Suppressor macrophage (primary cell): ENCODE measurements at places on chromosomes 11 and 22.
A peak's percentile ranks its signal among the peaks of the same experiment; 100 is the strongest.

GRCh38 chr11:121337078-121337477 lies 44.5 kb downstream of the SC5D start:
- no peak for DNase-seq

DNA sequence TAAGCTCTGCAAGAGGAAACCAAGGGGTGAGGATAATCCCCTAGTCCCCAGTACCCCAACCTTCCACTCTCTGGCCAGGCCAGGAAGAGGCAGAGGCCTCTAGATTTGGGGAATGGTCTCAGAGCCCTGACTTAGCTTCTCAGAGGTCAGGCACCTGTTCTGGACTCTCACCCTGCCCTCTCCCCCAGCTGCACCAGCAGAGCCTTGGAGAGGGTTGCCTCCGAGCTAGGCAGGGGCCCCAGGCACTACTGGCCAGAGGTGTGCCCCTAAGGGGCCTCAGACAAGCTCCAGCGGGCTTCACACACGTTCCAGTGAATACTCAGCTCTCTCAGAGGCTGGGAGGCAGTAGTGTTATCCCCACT lies 8.0 kb downstream of the FREY1 start:
- no peak for DNase-seq

GRCh38 chr11:3341298-3341697 lies 37.6 kb downstream of the ZNF195 start:
- peak; percentile 75 for DNase-seq

- no peak for DNase-seq
Observed at GRCh38 chr11:65801153-65801987, 14.5 kb downstream of the OVOL1 start.

GRCh38 chr11:63908631-63909401 lies 8.1 kb downstream of the RCOR2 start:
- no peak for DNase-seq

DNA sequence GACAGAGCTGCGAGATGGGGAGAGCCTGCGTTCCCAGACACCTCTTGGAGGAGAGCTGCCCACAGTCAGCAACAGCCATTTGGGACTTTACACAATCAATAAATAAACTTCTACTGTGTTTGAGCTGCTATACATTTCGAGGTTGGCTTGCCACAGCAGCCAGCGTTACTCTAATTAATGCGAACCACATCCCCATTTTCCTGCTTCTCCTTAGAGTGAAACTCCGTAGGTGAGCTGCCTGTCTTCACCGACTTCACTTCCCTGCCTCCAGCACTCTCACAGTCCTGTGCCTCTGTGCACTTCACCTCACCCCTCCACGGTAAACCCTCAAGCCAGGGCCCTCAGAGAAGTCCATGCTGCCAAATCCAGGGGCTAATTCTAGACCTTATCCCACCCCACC lies 5.9 kb upstream of the SLC22A12 start:
- no peak for DNase-seq

GRCh38 chr11:34148504-34149165 lies 43.2 kb downstream of the NAT10 start:
- peak; percentile 38 for DNase-seq

- no peak for DNase-seq
Observed at GRCh38 chr22:42793848-42794405, 63.1 kb downstream of the ARFGAP3 start.

- peak; percentile 84 for DNase-seq
Observed at GRCh38 chr22:41197038-41197972, 7.8 kb upstream of the L3MBTL2 start.

- DNase-seq = no peak
Observed at GRCh38 chr11:68692871-68693483, 8.6 kb downstream of the GAL start.

GRCh38 chr22:19652316-19652715 lies 62.0 kb upstream of the SEPTIN5 start:
- DNase-seq = no peak

- DNase-seq = no peak
Observed at GRCh38 chr11:130458410-130458729, 9.9 kb downstream of the ADAMTS15 start.

DNA sequence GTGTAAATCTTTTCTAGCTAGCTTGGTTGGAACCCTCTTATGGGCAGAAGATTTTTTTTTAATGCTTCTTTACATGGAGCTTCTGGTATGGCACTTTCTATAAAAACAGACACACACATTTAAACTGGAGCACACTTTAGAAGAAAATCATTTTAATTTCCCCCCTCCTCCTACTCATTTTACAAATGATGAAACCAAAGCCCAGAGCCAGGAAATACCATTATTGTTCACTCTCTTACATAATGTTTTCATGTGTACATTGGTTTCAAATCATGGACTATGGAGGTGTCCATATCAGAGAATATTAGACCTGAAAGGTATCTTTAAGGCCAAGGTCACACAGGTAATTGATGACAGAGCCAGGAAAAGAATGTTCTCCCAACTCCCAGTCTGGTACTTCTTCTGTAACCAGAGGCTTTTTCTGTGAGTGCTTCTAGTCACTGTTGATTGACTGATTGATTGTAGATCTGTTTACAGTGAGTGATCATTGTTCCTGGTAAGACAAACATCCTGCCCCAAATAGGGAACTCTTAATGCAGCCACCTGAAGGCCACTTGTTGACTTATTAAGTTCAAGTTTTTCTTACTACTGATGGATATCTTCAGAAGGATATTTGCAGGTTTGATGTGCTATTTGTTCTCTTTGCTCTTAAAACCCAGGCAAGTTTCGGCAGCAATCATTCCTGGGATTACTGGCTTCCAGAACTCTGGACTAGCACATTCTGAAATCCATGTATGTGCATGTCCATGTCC lies 26.8 kb upstream of the ME3 start:
- DNase-seq = no peak

DNA sequence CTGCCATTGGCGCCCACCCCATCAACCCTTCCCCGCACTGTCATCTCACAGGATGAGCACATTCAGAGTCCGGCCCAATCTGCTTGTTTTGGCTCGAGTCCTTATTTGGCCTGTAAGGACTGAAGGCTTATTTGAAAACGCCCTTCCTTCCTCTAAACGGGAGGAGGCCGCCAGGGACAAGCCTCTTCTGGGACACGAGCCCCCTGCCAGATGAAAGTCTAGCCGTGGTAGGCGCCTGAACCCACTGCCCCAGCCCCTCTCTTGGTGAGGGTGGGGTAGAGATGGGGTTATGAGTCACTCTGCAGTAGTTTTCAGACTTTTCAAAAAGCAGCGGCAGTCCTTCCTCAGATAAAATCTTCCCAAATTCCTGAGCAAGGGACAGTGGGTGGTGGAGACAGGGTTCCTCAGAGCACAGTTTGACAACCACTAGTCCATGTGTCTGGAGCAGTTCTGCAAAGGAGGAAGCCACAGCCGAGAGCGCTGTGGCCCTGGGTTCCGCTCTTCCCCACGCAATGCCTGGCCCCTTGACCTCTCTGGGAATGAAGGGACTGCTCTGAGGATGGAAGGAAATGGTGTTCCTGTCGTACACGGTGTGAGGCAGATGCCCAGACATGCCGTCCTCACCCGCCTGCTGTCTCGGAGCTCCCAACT lies 57.0 kb downstream of the MYH9 start:
- DNase-seq = peak; percentile 87

DNA sequence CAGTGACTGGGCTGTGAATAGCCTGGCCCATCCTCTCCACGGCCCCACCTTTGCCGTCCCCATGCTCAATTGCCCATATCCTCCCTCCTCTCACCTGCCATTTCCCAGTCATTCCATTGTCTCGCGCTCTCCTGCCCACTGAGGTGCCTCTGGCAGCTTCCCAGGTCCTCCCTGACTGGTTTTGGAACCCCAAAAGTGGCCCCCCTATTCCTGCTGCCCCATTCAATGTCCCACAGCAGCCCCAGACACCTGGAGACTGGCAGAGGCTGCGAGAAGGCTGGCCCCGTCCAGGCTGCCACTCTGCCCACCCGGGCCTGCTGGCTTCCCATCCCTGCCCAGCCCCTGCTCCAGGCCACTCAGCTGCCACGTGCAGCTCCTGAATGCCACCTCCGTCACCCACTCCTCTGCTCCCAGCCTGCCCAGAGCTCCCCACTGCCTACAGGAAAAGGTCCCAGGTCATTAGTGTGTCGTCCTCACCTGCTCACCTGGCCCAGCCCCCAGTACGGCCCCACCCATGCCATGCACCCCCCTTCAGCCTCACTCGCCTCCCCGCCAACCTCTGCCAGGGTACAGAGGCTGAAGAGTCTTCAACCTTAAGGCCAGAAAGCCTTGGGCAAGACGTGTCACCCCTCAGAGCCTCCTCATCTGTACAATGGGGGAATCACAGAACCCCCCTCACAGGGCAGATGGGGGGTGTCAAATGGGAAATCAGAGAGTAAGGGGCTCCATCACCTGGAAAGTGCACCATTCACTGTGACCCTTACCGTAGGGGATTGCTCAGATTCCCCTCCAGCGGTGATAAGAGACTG lies 37.5 kb downstream of the KCNJ4 start:
- DNase-seq = no peak

- no peak for DNase-seq
Observed at GRCh38 chr22:37021041-37021440, 1.5 kb downstream of the MPST start.

DNA sequence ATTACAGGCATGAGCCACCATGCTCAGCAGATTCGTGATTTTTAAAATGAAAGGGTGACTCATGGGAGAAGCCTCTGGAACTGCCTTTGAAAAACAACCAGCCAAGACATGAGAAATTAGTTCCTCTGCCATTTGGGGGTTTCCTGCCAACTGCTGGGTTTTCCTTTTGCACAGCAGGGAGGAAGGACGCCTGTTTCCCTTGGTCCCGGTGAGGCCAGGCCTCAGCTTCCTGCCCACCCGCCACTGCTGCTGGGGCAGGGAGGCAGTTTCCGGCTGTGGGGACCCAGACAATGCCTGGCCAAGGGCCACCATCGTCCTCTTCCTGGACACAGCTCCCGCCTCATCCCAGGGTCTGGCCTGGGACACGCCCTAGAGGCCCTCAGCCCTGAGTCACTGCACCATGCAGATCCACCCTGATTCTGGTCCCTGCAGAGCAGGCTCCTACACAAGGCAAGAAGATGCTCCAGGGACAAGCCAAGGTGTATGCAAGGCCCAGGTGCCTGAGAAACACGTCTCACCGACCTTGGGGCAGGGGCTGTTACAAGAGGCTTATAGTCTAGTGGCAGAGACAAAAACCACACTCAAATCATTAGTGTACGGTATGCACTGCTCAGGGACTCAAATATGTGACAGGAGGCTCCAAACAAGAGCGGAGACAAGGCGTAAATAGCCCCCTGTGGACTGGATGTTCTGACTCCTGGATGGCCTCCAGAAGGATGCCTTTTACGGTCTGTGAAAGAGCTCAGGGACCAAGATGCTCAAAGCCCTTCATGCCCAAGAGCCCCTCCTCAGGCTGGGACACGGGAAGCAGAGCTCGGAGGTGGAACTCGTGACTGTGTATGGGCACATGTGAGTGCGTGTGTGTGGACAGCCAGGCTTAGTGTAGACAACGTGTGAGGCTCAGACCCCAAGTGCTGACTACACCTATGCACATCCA lies 10.0 kb downstream of the PPM1F start:
- peak; percentile 81 for DNase-seq

- DNase-seq = peak; percentile 97
Observed at GRCh38 chr11:35035894-35036408, 103.0 kb upstream of the CD44 start.

DNA sequence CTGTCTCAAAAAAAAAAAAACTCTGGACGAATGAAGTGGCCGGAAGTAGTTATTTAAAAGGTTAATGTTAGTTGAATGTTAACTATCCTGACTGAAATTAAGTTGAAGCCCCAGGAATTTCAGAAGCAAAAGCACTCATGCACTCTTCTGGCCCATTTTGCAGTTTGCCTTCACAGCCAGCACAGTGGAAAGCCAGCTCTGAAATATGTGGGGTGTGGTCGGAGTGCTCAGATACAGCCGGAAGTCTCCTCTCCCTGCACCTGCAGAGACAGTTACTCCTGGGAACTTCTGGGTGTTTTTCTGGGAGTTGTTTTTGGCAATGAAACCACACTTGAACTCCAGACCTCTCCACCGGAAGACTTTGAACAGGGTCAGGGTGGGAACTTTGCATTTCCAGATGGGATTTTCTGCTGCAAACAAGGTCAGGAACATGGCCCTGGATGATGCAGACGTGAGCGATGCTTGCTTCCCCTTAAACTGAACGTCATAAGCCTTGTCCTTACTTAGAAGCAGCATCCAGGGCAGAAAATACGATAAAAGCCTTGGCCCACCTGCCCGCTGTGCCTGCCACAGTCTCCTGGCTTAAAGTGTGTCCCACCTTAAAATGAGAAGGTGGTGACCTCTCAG lies 21.5 kb upstream of the CABP2 start:
- DNase-seq = no peak

DNA sequence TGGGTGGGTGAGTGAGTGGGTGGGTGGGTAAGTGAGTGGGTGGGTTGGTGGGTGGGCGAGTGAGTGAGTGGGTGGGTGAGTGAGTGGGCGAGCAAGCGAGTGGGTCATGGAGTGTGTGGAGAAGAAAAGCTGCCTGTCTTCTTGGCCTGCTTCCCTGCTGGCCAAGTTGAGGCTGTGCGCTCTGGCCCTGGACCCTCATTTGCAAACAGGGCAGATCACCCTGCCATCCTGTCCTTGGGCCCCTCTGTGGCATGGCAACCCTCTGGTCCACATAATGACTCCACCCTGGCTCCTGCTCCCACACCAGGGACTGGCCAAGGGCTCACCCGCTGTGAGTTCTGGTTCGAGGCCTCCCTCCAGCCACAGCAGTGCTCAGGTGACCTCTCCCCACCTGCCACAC lies 35.1 kb downstream of the CAPN1 start:
- no peak for DNase-seq

- no peak for DNase-seq
Observed at GRCh38 chr22:23831781-23832180, 7.0 kb downstream of the DERL3 start.

DNA sequence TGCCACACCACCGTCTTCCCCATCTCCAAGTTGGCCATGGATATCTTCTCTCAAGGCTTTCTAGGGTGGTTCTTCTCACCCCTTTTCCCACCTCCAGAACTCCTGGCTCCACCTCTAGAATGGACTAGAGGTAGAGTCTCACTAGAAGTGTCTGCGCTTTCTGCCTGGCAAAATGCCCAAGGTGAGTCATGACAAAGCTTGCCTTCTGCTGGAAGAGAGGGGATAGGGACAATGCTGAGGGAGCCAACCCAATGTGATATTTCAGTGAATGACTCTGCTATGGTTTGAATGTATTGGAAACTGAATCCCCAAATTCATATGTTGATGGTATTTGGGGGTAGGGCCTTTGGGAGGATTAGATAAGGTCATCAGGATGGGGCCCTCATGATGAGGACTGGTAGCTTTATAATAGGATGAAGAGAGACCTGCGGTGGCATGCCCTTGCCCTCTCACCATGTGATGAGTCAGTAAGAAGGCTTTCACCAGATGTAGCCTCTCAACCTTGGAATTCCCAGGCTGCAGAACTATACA lies 4.1 kb upstream of the CD82 start:
- no peak for DNase-seq

DNA sequence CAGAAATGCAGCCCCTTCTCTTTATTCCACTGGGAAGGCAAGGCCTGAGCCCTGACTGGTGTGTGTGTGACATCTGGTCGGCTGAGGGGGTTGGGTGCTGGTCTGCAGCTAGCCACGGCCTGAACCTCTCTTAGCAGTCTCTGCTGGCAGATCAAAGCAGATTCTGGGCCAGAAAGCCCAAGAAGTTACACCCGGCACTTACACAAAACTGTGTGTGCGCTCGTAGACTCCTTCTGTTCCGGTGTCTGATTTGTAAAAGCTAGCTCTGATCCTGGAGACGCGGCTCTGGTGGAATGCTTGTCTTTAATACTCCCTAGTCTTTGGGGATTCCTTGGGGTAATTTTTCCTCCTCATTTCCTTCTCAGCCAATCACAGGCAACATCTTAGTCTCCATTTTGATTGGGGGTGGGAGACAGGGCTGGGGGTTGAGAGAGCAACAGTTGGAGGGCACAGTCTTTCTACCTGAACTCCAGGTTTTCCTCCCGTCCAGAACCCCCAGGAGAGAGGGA lies 5.5 kb downstream of the PKNOX2 start:
- no peak for DNase-seq

- DNase-seq = peak; percentile 9
Observed at GRCh38 chr11:32385998-32386397, 49.3 kb downstream of the WT1 start.
